AML-193 (cell line): ENCODE measurements at places on chromosomes 4 and X.

DNA sequence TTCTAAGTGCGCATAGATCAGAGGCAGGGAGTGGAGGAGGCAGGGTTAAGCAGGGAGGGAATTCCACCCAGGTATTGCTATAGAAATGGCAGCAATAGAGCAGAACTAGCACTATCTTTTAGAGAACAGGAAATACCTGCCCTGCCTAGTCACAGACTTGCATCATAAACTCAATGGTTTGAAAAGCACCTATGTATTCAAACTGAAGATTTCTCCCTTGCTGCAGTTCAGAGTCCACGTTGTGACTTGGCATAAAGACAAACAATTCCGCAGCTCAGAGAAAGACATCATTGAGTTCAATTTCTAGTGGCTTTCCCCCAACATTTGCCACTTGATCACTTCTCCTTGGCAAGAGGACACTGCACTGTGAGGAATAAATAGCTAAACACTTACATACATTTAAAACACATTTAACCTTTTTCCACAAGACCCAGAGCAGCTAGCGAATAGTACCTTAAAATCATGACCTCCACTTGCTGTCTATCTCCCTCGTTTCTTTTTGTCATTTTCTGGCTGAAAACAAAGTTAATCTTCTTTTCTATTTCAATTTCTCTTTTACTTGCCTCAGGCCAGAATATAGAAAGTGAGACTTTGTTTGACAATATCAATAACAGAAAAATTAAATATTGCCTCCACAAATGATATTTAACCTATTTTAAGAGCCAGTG, 42.4 kb downstream of the SLC7A11 start:
- no peak for DNase-seq

DNA sequence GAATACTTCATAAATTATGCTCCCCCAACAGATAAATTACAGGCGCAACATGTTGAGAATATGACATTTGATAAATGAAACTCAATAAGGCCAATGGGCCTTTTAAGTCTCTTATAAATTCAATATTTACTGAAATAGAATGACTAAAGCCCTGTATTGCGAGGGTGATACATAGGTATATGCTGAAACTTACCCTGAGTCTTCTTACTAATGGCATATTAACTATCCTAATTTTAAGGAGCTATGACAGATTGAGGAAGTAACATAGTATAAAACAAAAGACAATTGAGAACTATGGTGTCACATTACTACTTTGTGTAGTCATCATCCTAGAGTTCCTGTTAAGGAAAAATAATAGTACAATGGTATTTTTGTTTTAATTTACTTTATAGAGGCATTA, 440.7 kb downstream of the IL15 start:
- DNase-seq, result no peak

DNA sequence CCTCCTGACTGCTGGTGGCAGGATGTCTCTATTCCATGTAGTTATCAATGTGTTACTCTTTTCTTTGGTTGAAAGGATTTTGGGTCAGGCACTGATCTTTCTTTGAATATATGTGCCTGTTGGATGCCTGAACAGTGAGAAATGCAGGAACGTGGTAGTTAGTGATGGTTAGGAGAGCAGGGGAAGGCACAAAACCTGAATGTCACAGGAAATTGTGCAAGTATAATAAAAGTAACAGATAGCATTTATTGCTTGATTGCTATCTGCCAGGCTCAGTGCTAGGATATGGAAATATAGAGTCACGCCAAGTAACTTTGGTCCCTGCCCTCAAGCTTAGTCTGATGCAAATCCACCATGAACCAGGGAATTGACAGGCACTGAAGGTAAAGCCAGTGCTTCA, 219.8 kb upstream of the FAT1 start:
- DNase-seq, result no peak

DNA sequence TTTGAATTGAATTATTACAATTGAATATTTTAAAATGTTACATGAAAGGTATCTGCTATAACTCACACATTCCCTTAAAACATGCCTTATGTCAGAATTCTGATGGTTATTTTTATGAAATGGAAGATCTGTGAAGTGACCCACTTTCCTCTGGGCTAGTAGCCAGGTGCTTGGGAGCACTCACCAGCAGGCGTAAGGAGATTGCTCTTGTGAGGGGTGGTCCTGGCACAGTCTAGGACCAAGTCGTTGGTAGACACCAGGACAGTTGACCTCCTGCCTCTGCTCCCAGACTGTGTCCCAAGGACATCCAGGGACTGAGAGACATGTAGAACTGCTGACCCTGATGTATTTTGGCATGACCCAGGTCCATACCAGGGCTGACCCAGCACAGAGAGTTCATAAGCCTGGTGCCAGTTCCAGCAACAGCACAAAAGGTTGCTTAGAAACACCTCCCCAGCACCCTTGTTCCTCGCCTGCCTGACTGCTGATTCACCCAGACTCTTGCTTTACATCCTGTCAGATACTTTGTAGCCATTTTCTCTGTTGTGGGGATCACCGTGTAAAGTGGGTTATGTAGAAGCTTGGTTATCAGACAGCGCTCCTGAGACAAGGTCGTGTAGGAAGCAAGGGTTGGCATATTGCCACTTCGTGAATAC, 48.5 kb downstream of the NELFA start:
- DNase-seq, result no peak

DNA sequence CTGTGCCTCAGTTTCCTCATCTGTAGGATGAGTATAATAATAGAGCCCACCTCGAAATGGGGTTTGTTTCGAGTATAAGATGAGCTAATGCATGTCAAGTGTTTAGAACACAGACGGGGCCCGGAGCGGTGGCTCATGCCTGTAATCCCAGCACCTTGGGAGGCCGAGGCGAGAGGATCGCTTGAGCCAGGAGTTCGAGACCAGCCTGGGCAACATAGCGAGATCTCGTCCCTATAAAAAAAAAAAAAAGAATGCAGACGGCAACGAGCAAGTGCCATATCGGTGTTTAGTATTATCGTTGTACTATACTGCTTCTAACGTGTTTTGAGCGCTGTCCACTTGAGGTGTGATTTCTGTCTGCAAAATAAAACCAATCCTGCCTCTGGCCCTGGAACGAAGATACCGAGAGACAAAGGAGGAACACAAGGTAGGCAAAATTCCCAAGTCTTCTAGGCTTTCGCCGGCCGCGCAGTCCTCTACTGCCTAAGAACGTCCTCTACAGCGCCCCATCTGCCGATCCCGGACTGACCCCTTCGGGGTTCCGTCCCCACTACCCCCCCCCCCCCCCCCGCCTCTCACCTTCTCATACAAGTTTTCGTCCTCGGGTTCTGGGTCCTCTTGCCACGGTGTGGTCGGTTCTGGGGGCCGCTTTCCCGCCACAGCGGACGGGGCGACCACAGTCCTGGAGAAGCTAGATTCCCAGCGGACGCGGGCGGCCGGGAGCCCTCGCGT, 442 bp downstream of the NDUFB11 start:
- peak; percentile 25 for DNase-seq

DNA sequence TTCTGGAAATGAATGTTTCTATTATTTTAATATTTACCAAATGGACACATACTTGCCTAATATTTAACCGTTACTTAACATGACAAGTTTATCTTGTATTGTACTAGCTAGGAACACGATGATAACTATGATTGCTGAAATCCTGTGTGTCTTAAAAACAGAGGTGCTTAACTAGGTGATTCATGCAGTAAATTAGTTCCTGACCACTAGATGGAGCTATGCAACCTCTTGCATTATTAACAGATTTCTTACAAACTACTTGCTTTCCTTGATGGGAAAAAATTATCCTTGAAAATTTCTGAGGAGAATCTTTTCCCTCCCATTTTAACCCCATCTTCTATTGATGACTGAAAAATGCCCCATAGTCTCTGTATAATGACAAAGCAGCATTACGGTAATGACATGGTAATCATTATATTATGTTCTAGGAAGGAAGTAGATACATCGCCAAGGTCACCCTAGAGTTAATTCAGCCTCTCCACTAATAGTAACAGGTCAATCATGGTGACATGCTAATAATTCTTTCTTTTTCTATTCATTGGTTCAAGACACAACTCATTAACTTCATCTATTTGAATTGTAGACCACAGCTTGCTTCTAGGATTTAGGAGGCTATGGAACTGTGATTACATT, 844.2 kb downstream of the RAPGEF2 start:
- peak; percentile 52 for DNase-seq

GRCh38 chr4:87805971-87806370, 6.6 kb downstream of the IBSP start:
- DNase-seq, result peak; percentile 19

DNA sequence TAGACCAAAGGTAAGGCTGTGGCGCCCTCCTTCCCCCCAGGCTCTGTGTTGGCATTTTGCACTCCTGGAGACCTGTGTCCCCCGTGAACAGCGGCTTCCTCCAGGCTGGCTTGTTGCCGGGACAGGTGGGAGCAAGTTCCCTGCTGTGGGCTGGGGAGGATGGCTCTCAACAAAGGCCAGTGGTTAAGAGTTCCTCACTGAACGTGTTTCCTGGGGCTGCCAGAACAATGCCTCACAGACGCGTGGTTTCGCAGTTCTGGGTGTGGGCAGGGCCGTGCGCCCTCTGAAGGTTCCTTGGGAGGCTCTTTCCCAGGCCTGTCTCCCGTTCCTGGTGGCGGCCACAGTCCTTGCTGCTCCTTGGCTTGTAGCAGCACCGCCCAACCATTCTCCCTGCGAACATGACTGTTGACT, 33.4 kb downstream of the NELFA start:
- no peak for DNase-seq

DNA sequence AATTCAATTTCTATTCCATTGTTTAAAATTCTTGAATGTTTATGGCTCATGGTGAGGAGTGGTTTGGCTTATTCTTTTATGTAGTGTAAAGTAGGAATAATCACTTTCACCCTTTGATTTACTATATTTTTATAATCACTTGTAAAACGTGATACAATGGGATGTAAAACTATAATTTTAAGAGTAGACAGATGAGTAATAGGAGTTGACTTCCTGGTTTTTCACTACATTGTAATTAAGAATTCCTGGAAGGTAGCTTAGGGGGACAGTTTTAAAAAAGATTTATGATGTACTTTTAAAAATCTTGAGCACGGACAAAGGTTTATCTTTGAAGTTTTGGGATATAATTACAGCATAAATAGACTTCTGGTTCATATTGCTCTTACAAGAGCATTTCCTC, 65.3 kb downstream of the PDGFC start:
- DNase-seq, result no peak
